T1000 (cell line): ENCODE measurements at places on chromosomes 1 and 21.

GRCh38 chr1:239538239-239538988, 152.0 kb downstream of the CHRM3 start:
- DNase-seq = no peak

GRCh38 chr1:30764396-30764795, 6.8 kb upstream of the LAPTM5 start:
- no peak for DNase-seq

DNA sequence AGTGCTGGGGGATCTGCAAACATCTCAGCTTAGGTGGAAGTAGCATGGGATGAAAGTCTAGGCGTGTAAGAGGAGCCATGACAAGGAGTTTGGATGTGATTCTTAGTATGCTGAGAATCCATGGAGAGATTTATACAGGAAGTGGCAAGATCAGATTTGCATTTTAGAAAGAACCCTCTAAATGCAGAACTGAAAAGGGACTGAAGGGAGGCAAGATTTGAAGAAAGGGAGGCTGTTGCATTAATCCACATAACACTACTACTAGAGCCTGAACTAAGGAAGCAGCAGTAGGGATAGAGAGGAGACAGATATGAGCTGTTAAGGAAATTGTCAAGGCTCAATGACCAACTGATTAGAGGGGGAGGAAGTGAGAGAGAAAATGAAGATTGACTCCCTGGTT, 9.8 kb downstream of the C1orf74 start:
- DNase-seq = no peak

GRCh38 chr21:16592381-16592780, 862.6 kb downstream of the USP25 start:
- DNase-seq = no peak

GRCh38 chr1:175179837-175180590, 12.6 kb downstream of the KIAA0040 start:
- no peak for DNase-seq
